Activated naive CD4-positive, alpha-beta T cell treated with anti-CD3 and anti-CD28 coated beads, Interleukin-2, amount 10 ng/mL, durations not matched to agents 5 hours and 36 hours (primary cell): ENCODE measurements at places on chromosomes 7 and 10. TPM values are rescaled to one million over a fixed set of nuclear protein-coding genes. Genes with fewer than 3 reads are reported as not detected.

The MTERF1 gene
- total RNA-seq = 18.0 TPM

The RET gene
- 0.35 TPM for total RNA-seq

The LMTK2 gene
- total RNA-seq = 15.6 TPM

The GFRA1 gene
- not detected for total RNA-seq

The SLC18A3 gene
- total RNA-seq = not detected

The BHLHA15 gene
- not detected for total RNA-seq
